Spinal cord (tissue), 10 donors: ENCODE measurements at places on chromosomes 13 and 19. TPM values are rescaled to one million over a fixed set of nuclear protein-coding genes. Genes with fewer than 3 reads are reported as not detected.

ZNF175 gene
- total RNA-seq, result 8.5 TPM

OR4F17 gene
- total RNA-seq, result not detected

LONP1 gene
- total RNA-seq, result 29.8 TPM

CLDN10 gene
- 5.2 TPM for total RNA-seq
